Uterus (tissue), 4 donors: ENCODE measurements at places on chromosomes 11 and 22. TPM values are rescaled to one million over a fixed set of nuclear protein-coding genes. Genes with fewer than 3 reads are reported as not detected.

Gene SYCE3
- not detected for total RNA-seq

DNA sequence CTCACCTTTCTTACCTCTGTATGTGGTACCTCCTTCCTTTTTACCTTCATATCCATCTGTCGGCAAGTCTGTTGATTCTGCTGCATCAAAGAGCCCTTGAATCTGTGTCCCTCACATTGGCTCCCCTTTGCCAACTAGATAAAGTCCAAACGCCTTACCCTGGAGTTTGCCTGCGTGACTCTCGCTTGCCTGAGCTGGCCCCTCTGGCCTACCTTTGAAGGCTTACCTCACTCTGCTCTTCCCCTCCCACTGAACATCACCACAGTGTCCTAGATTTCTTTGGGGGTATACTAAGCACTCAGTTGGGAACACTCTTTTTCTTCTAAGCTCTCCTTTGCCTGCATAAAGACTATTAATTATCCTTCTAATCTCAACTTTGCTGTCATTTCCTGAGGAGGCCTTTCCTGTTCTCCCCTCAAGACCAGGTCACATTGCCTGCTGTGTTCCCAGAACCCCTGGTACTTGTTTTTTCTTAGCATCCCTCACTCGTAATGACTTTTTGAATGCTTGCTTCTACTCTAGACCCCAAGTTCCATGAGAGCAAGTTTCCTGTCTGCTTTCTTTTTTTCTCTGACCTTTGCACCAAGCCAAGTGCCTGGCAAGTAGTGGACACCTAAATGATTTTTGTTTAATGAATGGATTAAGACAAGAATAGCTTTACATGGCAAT, 67.8 kb upstream of the ADORA2A start:
- no peak for DNase-seq

- no peak for DNase-seq
These were observed 387.0 kb downstream of the SHANK2 start for GRCh38 chr11:70865356-70865755.

DNA sequence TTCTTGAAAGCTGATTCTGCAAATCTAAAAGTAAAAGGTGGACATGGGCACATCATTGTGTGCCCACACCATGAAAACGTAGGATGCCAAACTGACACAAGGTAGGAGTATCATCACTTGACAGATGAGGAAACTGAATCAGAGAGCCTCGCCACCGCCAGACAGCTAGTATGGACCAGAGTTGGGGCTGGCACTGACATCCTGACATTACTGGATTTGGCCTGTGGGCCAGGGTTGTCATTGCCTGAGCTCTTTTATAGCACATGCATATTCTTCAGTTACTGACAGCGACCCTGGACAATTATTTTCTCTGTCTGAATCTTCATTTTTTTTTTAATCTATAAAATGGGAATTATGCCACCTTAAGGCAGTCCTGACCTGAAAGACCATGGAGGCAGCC, 16.5 kb downstream of the USP35 start:
- DNase-seq = no peak

Gene IPO7
- 98.9 TPM for total RNA-seq

DNA sequence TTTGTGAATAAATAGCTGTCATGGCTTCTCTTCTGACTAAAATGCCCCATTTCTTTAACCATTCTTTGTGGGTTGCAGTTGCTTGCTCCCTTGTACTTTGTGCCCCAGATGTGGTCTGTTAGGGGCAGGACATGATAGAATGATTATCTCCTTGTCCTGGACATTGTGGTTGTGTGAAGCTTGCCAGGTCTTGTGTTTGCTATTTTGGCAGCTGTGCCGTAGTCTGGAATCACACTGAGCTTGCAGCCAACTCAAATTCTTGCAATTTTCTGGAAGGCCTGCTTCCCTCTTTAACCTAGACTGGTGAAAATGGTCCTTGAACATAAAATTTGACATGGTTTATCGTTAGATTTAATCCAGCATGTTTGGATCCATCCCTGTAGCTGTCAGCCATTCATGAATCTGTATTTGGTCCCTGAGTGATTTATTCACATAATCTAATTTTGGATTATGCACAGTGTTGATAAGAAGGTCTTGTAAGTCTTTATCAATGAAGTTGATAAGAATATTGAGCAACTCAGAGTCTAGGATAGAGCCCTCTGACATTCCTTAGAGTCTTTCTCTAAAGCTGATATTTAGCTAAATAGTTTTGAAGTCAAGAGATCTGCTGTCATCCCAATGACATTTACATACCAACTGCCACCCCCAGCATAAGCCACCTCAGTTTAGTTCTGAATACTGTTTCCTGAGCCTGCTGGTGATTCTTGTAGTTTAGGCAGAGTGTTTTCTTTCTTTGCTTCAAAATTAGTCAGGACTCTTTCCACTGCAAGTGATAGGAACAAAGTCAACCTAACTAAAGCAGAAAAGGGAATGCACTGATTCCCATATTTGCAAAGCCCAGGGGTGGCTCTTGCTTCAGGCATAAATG, 9.8 kb downstream of the SPON1 start:
- DNase-seq = no peak

Gene P2RX6
- total RNA-seq = not detected

GRCh38 chr11:95863486-95864140, 60.3 kb downstream of the MTMR2 start:
- DNase-seq = no peak

Gene OR2D2
- total RNA-seq = not detected

- DNase-seq = no peak
These were observed 45.9 kb upstream of the CARS1 start for GRCh38 chr11:3103076-3103475.

DNA sequence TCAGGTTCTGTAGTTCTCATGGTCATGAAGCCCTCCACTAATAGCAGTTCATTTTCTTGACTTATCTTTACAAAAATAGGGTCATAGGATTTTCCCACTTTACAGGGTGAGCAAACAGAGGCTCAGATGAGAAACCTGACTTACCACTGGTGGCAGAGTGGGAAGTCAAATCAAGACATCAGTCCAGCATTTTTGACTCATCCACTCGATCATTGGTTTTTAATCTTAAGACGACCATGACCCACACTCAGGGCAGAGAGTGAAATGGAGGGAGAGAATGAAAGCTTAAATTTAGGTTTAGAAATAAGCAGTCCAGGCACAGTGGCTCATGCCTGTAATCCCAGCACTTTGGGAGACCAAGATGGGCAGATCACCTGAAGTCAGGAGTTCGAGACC, 42.1 kb downstream of the RTL6 start:
- DNase-seq = no peak

Gene MMP7
- 13.8 TPM for total RNA-seq

Gene SMIM38
- 0.77 TPM for total RNA-seq

DNA sequence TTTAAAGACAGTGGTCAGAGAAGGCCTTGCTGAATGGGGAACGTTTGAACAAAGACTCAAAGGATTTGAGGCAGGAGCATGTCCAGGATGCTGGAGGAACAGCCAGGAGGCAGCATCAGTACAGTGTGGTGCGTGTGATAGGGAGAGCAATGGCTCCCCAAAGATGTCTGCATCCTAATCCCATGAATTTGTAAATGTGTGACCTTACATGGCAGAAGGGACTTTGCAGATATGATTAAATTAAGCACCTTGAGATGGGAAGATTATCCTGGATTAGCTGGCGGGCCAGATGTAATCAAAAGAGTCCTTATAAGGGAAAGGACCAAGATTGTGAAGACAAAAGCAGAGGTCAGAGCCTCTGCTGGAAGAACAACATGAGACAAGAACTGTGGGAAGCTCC, 24.6 kb upstream of the FAT3 start:
- DNase-seq = no peak

GRCh38 chr11:8809241-8809938, 101.6 kb upstream of the AKIP1 start:
- DNase-seq = no peak
